ENCODE measurements at places on chromosomes 5 and 9.

- peak; percentile 7 for DNase-seq
These were observed 808.2 kb downstream of the BRINP1 start for GRCh38 chr9:118561051-118561450.

DNA sequence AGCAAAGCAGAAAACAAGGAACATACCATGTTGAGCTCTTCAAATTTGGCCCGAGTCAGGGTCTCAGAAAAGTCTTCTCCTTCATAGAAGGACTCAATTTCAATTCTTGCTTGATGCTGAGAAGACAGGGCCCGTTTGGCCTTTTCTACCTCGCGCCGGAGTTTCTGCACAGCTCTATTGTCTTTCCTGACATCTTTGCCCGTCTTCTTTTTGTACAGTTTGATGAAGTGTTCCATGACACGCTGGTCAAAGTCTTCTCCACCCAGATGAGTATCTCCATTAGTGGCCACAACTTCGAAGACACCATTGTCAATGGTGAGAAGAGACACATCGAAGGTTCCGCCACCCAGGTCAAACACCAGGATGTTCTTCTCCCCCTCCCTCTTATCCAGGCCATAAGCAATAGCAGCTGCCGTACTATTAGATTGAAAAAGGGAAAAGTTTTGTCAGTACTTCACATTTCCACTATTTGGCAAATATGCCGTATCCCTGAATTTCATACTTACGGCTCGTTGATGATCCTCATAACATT lies 2.2 kb downstream of the HSPA5 start:
- DNase-seq = no peak

GRCh38 chr5:141507387-141508091 lies 18.7 kb downstream of the PCDHGC5 start:
- DNase-seq = no peak

- no peak for DNase-seq
These were observed 67.1 kb upstream of the CLINT1 start for GRCh38 chr5:157925786-157926671.

DNA sequence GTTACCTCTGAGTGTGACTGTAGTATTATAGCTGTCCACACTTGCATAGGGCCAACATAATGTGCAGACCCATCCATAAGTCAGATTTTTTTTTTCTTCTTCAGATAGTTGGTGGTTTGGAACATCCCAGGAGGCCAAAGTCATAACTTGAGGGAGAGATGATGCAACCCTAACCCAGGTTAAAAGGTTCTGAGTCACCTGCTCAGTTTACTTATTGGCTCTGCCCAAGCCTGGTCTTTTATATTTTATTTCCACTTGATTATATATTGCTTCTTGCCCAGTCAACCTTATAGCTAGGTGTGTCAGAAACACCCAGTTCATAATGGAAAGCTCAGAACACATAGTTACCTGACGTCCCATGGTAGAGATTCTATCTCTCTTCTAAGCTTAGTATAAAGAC lies 113.1 kb upstream of the PCSK1 start:
- DNase-seq = no peak

DNA sequence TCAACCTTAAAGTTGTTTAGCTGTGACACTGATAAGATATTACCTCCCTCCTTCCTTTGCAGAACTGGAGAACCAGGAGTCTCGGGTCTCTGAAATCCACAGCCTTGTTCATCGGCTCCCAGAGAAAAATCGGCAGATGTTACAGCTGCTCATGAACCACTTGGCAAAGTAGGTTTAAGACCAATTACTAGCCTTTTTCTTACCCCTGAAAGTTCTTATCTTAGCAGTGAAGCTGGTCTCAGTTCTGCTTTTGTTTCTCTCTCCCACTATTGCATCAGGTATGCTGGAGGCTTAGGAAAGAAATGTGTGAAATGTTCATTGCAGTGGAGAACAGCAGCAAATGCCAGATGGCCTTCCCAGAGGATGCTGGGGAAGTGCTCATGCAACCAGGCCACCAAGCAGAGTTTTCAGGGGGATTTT lies 287.4 kb downstream of the ARHGAP26 start:
- DNase-seq = no peak

DNA sequence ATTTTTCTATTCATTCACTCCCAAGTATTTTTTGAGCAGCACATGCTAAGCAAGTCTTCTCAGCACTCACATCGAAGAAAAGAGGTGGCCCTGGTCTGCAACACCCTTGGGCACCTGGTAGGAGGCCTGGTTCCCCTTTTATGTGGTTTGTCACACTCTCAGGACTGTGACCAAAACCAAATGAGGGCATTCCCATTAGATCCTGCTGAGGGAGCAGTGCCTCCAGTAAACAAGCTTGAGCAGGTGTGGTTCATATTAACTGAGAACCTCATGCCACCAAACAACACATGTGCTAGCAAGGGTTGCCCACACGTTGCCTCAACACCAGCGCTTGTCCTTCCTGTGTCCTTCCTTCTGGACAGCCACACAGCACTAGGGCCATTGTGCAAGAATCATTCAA lies 26.9 kb upstream of the SYK start:
- no peak for DNase-seq

- DNase-seq = no peak
These were observed 14.1 kb upstream of the MOCS2 start for GRCh38 chr5:53123702-53124101.

DNA sequence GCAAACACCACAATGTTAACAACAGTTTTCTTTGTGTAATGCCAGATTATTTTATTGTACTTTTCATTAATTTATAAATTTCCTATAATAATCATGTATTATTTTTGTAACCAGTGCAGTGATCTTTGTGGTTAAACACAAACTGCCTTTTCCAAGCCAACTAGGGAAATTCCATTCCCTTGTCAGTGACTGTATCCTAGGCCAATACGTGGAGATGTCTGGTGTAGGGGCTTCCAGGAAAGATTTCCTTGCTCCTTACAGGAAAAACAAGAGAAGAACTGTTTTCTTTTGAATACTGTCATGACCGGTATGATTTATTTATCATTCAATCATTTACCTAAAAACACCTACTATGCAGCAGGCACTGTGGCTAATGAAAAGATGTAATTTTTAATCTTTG lies 31.4 kb downstream of the FANCC start:
- DNase-seq = no peak

DNA sequence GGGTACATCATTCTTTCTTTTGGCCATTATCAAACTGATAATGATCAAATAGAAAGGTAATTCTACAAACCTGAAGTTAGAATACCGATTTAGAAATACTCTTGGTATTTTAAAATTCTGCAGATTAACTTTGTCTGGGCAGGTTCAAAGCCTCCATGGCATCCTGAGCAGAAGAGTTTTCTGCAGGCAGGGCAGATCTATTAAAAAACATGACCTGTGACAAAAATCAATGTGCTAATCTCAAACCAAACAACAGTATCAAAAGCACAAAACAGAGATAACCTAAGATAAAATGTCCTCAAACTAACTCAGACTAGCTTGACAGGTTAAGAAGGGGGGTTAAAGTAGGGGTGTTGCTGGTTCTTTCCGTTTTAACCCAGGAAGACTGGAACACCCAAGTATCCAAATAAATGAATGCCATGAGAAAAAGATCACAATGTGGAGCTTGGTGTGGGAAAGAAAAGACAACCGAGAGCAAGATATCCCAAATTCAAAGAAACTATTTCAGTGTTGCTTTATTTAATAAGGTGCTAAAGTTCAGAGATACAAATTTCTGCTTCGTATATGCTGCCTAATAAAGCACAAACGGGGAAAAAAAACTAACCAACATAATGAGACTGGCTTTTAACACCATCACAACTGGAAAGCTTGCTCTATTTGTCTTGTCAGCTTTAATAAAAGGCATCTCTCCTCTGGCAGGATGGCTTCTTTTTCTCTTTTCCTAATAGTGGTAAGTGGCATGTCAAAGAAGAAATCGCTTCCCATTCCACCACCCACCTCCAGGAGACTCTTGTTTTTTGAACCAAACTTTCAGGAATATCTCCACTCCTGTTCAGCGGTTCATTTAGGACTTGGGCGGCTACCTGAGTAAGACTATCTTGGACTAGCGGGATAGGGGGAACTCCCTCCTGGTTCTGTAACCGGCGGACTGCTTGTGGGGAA lies 2.3 kb downstream of the EFNA5 start:
- no peak for DNase-seq

- no peak for DNase-seq
These were observed 100.5 kb upstream of the SPATA31D4 start for GRCh38 chr9:81827616-81828296.

DNA sequence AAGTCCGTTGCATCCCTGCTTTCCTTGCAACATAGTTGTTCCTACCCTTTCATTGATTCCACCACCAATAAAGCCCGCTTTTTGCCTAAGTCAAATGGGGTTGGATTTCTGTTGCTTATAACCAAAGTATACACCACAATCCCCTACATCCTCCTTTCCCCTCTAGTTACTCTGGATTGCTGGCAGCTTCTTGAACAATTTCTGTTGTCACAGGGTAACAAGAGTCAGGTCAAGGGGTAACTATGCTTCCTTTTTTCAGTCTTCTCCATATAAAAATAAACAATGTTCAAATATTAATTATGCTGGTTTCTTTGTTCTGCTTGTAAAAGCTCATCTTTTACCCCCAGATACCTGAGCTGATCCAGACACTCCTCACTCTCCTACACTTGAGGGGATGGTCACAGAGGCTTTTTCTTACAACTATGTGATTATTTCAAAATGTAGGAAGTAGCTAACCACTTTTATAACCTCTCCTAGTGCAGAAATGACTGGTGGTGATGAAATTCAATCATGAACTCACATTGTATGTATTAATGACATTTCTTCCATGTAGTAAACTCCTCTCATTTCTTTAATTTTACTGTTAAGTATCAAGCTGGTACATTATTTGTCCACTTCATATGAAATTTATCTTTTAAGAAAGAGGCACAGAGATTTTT lies 136.5 kb downstream of the SNX18 start:
- DNase-seq = no peak

DNA sequence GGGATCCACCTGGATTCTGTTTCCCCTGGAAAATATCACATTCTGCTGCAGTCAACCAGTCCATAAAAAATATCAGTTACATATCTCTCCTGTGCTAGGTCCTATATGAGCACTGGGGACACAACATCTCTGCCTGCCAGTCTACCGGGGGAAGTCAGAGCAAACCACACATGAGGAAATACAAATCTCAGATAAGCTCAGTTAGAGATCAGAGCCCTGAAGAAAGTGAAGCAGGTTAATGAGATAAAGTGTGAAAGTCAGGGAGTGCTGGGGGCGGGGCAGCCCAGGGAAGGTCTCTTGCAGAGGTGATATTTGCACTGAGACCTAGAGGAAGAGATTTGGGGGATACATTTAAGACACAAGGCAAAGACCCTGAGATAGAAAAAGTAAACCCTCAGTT lies 67.8 kb upstream of the SLC1A1 start:
- DNase-seq = no peak

DNA sequence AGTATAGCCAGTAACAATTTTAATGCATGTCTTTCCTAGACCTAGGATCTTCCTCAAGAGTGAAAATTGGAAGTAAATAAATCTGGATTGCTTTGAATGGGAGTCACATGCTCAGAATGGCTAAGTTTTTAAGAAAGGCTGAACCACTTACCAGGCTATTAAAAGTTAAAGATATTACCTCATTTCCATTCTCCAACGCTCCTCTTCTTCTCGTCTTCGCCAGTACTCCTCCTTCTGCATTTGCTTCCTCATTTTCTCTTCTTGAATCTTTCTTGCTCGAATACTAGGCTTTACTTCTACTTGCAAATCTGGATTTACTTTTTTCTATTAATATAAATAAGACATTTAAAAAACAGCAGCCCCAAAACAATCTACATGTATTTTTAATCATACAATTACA lies 49.6 kb downstream of the ZFR start:
- no peak for DNase-seq

- DNase-seq = no peak
These were observed 47.0 kb downstream of the DNAJC21 start for GRCh38 chr5:34976347-34976746.

DNA sequence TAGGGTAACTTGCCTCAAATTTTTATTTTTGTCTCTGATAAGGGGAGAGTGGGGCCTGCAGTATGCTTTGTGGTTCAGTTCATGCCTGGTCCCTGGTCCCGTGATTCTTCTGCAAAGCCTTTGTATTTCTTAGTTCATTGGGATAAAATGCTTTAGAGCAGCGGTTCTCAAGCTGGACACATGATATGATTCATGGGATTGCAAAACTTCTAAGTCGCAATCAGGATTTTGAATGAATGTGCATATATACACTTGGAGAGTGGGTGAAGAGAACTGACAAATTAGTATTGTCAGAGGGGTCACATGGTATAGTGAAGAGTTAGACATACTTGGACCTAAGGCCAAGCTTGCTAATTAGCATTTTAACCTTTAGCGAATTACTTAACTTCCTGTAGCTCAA lies 265.4 kb upstream of the KLF9 start:
- DNase-seq = no peak

DNA sequence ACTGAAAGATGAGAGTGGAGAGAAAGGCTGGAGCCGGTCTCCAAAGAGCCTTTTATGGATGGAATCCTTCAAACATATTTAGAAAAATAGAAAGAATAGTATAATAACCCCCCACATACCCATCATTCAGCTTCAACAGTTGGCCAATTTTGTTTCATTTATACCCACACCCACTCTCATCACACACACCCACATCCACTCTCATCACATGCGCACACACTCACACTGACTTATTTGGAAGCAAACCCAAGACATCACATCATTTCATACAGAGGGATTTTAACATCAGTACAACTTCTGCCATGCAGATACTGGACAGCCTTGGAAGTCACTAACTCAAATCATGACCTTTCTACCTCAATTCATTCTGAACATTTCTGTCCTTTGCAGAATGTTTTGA lies 72.8 kb upstream of the CPLX2 start:
- no peak for DNase-seq

GRCh38 chr9:105026451-105026850 lies 98.5 kb upstream of the ABCA1 start:
- DNase-seq = no peak

GRCh38 chr5:38541174-38541725 lies 15.2 kb downstream of the LIFR start:
- peak; percentile 97 for DNase-seq

- DNase-seq = peak; percentile 45
These were observed 33.9 kb downstream of the SH3PXD2B start for GRCh38 chr5:172420235-172420939.

GRCh38 chr9:38153152-38153909 lies 84.3 kb upstream of the SHB start:
- DNase-seq = no peak

All from NCI-H510A treated with DMSO at 0.1 percent for 48 hours (cell line).